CD8-positive, alpha-beta memory T cell (primary cell): ENCODE measurements at places on chromosomes 4 and X.

GRCh38 chr4:169741569-169741968, 16.2 kb downstream of the HPF1 start:
- DNase-seq: no peak

- DNase-seq: no peak
Observed at GRCh38 chrX:101460669-101461068, 24.6 kb upstream of the ARMCX4 start.

GRCh38 chr4:41939016-41939626, 3.9 kb downstream of the TMEM33 start:
- no peak for DNase-seq

DNA sequence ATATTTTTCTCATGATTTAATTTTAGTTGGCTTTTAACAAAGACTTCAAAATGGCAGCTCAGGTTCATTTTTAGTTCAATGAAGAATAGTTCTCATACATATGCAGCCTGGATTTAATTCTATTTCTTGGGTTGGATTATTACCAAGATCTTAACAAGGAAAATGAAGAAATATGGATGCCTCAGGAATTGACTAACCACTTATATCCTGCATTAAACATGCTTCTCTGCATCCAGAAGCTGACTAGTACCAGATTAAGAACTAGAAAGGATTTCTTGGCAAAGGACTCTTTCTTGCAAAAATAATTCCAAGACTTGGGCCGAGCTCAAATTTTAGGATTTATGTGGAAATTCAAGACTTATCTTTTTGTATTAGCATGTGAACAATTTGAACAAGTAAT, 5.6 kb upstream of the KLHL2 start:
- no peak for DNase-seq

DNA sequence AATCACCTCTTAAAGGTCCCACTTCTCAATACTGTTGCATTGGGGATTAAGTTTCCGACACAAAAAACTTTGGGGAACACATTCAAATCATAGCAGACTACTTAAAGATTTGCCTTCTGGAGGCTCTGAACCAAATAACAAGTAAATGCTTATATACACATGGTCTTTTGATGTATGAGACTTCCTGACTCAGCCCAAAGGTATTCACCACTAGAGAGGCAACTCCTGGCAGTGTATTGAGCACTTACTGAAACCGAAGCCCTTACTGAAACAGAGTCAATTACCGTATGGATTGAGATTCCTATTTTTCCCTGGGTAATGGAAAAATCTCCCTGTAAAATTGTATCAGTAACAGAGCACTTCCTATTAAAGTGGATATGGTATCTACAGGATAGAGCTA, 45.4 kb downstream of the ZCCHC13 start:
- DNase-seq: no peak

GRCh38 chr4:26887143-26887542, 26.5 kb downstream of the STIM2 start:
- DNase-seq: no peak

GRCh38 chr4:46249106-46249505, 125.3 kb upstream of the GABRG1 start:
- no peak for DNase-seq

- no peak for DNase-seq
Observed at GRCh38 chrX:115894087-115894486, 276.5 kb upstream of the AGTR2 start.

DNA sequence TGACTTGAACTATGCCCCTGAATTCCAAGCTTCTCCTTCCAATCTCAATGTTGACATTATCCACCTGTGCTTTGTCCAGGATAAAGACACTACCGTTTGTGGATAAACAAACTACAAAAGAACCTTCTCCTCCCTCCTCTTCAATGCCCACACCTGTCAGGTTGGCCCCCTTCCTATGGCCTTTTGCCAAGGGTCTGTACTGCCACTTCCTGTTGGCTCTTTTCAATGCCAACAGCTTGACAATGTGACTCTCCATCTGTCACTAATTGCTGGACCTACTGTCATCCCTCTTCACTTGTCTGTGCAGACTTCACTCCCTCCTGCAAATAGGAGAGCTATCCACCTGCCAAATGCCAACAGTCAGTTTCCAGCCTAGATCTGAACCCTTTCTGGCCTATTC, 35.8 kb upstream of the MID1 start:
- DNase-seq: no peak

GRCh38 chrX:114134465-114134864, 449.4 kb upstream of the HTR2C start:
- DNase-seq: no peak

DNA sequence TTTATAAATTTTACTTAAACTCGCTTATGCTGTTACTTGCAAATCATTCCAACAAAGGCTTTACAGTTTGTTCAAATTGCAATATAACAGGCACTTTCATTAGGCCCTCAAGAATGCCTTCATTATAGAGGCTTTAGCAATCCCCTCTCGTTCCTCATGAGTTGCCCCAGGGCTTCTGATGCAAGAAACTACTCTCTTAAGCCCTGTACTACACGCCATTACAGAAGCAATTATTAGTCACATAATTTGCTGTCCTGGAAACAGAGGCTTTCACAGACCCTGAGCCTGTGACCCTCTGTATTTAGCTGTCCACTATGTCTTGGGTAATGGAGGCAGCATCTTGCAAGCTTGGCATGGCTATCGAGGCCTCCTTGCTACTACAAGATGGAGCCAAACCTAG, 965.9 kb upstream of the DIAPH2 start:
- no peak for DNase-seq

DNA sequence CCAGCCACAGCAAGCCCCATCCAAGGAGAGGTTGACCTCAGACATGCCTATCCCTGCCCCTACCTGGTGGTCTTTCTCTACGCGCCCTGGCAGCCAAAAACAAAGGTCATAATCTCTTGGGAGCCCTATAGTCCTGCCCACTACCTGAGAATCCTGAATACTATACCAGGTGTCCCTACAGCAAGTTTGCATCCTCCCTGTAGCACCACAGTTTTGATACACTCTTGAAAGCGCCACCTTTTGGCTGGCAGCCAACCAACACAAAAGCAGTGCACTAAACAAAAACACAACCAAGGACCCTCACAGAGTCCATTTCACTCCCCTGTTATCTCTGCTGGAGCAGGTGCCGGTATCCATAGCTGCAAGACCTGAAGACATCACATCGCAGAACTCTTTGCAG, 523.8 kb upstream of the CPEB2 start:
- DNase-seq: no peak

DNA sequence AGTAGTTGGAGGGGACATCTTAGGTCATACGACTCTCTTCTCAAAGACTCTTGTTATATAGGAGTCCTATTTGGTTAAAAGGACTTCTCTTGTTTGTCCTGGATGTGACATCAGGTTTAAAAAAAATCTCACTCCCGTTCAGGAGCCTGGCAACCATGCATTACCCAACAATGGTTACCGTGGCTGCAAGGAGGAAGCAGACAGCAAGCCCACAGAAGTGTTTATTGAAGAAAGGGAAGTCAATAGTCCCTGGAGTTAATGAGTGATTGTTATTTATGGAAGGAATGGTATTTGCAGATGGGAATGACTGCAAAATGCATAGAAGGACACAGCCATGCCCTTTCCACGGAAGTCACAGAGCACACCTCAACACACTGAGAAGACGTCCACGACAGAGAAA, 75.9 kb upstream of the ENPP6 start:
- no peak for DNase-seq

- DNase-seq: no peak
Observed at GRCh38 chr4:22897520-22898108, 204.9 kb downstream of the GBA3 start.

DNA sequence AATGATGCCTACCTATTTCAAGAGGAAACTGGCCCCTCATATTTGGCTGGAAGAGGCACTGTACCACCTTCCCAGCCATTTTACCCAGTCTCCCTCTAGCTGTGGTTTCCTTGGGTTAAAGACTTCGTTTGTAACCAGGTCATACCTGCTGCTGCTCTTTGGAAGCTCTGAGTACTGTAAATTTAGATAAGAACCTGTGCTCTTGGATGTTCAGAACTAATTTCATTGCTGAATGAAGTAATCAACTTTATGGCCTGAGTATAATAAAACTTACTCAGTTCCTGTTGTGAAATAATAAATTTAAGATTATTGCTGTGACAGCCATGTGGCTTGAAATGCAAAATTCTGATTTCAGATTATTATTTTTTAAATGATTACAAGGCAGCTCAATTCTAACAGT, 12.2 kb downstream of the MTTP start:
- DNase-seq: no peak

GRCh38 chr4:153560908-153561307, 94.7 kb downstream of the TMEM131L start:
- DNase-seq: no peak

- DNase-seq: no peak
Observed at GRCh38 chr4:77172336-77172735, 15.3 kb downstream of the CCNG2 start.

DNA sequence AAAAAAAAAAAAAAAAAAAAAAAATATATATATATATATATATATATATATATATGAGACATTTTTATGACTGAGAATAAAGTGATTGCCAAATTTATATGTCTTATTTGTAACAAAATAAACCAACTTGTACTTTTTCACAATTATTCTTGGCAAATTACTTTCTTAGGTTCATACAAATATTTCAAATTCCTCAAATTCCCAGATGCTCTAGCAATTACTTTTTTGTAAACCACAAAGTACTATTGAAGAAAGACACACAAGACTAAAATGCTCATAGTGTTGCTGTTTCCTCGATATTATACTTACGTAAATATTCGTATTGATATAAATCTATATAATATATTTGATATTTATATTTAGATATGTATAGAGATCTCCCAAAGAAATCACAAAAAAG, 390.0 kb downstream of the FAT4 start:
- DNase-seq: no peak

- DNase-seq: no peak
Observed at GRCh38 chrX:29468911-29469494, 746.4 kb upstream of the MAGEB2 start.

DNA sequence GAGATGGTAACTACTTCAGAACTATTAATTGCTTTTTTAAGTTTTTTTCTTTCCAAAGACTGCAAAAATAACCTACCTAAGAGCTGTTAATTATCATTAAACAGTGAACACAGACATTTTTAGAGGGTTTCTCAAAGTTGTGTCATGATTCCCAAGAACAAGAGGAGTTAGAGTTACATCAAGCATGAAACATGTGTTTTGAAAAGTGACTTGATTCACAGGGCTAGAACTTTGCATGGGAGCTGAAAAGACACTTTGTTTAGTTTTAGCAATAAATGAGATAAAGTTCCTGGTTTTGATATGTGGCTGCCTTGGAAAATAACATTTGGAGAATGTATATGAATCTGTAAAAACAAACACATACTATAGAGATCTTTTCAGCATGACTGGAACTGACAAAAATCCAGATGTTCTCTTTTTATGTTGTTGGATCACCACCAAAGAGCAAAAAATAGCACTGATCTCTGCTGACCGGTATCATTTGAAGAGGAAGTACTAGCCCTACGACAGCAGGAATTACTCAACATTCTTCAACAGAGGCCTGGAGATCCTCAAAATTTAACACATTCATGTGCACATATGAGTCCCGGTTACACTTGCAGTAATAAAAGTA, 173.0 kb upstream of the PCDH18 start:
- no peak for DNase-seq

DNA sequence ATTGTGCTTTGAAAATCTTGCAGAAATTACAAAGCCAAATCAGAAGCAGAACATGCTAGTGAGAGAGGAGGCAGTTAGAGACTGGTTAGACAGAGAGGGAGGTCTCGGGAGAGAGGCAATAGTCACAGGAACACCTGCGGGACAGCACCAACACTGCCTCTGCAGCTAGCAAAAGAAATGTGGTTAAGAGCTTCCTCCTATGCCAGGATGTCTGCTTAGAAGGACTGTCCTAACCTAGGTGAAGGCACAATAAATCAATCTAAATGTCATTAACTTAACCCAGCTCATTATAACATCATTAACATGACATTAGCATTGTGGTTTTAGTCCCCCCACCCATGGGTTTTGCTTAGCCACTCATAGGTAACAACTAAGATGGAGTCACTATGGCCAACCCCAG, 726.7 kb downstream of the PCDH18 start:
- no peak for DNase-seq

DNA sequence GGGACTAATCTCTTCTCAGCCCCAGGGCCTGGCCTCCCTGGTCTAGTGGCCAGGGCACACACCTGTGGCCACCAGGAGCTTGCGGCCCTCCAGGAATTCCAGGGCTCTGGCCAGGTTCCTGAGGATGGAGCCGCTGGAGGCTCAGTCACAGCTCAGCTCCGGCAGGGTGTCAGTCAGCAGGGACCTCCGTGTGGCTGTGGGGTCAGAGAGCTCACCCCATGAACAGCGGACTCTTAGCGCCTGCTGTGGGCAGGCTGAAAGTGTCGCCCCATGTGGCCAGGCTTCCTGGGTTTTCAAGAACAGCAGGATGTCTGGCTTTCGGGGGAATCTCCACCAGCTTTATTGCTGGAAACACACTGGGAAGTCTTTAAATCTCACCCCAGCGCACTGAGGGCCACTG, 19.3 kb upstream of the SH3TC1 start:
- no peak for DNase-seq

DNA sequence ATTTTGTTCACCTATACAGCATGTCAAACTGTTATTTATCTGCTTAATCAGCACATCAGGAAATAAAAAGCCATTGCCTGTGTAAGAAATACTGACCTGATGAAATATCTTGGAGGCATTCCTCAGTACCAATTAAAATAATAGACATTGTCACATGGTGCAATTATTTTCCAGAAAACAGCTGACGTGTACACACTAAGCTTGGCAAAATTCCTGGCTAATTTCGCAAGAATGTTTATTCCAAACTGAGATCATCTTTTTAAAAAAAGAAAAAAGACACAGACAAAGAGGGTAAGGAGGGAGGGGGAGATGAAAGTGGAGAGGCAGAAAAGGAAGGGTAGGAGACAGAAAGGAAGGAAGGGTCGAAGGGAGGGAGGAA, 61.9 kb upstream of the NFKB1 start:
- no peak for DNase-seq

GRCh38 chr4:108637856-108638255, 12.5 kb upstream of the OSTC start:
- no peak for DNase-seq

DNA sequence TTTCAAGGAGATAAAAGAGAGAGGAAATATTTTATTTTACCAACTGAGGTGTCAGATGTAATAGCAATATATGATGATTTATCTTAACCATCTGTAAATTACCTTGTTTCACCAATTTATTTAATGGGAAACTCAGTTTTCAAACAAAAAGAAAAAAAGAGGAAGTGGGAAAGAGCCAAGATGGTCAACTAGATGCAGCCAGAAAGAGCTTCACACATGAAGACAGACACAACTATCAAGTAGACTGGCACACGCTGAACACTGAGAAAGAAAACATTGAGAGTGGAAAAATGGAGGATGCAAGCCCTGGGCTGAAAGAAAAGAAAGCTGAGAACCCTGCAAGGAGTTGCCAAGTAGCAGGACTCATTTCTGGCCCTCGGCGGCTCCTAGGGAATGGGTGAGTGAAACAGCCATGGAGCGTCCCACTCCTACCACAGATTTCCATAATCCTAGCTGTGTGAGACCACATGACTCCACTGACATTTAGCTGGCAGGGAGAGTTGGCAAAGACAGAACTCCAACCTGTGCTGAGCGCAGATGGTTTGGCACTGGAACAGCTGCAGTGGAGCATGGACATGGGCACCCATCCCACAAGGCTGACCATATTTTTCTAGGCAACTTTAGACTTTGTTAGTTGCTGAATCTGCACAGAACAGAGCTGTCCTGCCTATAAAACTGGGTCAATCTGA, 409.3 kb downstream of the FAM47B start:
- DNase-seq: no peak

GRCh38 chr4:147550626-147551246, 66.5 kb upstream of the TMEM184C start:
- no peak for DNase-seq
